AG09319 (cell line): ENCODE measurements at places on chromosomes 12 and 14.

DNA sequence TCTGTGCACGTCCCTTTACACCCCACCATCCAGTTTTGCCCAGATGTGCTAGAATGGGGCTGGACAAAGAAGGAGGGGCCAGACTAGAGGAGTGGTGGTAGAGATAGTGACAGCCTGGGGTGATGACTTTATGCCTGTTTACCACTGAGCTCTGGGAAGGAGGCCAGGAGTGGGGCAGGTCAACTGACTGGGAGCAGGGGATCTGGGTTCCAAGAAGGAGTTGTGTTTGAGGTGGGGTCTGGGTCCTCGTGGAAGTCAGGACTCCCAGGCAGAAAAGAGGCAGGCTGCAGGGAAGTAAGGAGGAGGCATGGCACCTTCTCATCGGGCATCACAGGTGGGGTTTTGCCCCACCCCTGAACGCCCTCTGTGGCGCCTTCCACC lies 315 bp downstream of the LTB4R2 start:
- DNase-seq = no peak

- DNase-seq = no peak
Measured at GRCh38 chr14:72177251-72177650, 245.0 kb downstream of the RGS6 start.

DNA sequence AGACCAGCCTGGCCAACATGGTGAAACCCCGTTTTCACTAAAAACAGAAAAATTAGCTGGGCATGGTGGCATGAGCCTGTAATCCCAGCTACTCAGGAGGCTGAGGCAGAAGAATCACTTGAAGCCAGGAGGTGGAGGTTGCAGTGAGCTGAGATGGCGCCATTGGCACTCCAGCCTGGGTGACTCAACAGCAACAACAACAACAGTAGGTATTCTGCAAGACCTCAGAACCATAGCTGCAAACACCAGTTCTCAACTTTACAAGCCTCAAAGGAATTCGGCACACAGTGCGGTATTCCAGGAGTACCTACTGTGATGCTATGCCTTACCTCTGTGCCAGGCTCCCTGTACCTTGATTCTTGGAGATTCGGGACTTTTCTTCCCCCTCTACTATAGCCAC lies 15.8 kb downstream of the FOXN3 start:
- DNase-seq = no peak

- no peak for DNase-seq
Measured at GRCh38 chr12:90342081-90342480, 612.9 kb downstream of the CCER1 start.

- no peak for DNase-seq
Measured at GRCh38 chr14:96168581-96168980, 36.1 kb upstream of the BDKRB2 start.

- no peak for DNase-seq
Measured at GRCh38 chr12:94046626-94047410, 101.6 kb upstream of the PLXNC1 start.

DNA sequence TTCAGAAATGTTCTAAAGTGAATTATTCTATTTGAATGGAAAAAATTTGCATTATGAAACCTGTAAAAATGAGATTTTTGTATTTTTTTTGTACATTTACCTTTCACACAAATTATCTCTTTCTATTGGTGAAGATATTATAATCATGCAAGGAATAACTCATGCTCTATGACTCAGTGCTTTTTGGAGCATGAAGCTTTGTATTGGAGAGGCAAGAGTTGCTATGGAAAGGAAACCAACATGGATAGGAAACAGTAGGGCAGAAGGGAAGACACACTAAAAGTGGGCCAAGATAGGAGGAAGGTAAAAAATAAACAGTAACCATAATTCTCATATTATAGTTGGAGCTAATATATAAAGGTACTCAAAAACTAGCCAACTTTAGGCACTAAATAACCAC lies 79.0 kb downstream of the PLCZ1 start:
- no peak for DNase-seq

DNA sequence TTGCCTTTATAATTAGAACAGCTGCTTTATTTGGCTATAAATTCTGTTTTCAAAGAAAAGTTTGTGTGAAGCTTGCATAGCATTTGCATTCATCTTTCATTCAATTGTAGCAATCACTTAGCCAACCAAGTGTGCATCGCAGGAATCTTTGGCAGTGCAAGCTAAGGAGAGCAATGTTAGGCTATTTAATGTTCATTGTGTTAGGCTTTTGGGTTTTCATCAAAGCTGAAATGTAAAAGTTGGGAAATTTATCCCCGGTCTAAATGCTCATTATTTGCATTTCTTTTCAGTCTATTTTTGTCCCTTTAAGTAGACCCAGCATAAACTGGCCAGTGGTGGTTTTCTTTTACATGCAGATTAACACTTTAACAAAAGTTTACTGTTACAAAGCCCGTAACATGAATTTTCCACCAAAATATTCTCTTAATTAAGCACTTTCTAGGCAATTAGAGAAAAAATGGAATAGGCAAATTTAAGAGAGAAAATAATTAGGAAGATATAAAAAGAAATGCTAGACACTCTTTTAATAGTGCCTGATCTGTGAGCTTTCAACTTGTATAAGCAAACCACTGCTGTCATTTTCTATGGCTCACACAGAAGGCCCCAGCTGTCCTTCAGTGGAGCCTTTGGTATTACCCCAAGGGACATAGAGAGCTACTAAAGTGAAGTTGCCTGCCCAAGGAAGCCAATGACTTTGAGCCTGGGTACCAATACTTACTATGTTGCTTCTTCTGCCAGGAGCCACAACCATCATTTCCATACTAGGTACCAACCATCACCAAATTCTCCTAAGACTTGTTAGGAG lies 898.9 kb upstream of the SEL1L start:
- DNase-seq = no peak

DNA sequence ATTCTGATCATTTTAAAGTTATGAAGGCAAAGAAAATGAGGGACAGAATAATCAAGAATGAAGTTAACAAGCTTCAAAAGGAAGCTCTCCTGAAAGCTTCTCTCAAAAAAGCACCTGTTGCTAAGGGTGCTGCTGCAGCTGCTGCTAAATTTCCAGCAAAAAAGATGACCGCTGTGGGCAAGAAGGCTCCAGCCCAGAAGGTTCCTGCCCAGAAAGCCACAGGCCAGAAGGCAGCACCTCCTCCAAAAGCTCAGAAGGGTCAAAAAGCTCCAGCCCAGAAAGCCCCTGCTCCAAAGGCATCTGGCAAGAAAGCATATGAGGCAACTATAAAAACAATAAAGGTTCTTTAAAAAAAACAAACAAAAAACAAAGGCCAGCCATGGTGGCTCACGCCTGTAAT lies 52.7 kb upstream of the NR2C1 start:
- no peak for DNase-seq

GRCh38 chr12:28909291-28909690 lies 239.8 kb upstream of the FAR2 start:
- no peak for DNase-seq

GRCh38 chr14:23550812-23551265 lies 726 bp downstream of the ZFHX2 start:
- DNase-seq = no peak

GRCh38 chr12:54565310-54565985 lies 16.0 kb downstream of the PDE1B start:
- DNase-seq = no peak

- DNase-seq = peak; percentile 30
Measured at GRCh38 chr14:75454963-75455546, 27.2 kb downstream of the JDP2 start.
